ENCODE measurements at places on chromosomes 3 and 15.

DNA sequence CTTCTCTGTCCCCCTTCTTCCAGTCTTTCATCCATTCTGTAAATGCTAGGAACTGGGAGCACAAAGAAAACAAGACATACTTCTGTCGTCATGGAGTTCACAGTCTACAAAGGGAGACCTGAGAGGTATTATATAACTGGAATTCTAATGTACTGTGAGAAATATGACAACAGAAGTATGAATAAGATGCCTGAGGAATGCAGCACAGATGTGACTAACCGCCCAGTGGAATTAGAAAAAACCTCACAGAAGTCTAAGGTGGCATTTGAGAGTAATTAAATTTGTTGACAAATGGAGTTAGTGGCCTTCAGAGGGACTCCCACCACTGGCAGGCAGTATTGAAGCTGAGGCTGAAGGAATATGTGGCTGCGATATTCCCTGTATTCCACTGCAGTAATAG, 168.5 kb upstream of the FAM3D start:
- DNase-seq, result no peak

GRCh38 chr3:85074003-85074402, 115.2 kb downstream of the CADM2 start:
- DNase-seq, result no peak

GRCh38 chr3:26621906-26622620, 509 bp upstream of the LRRC3B start:
- DNase-seq, result no peak

GRCh38 chr3:185659942-185660921, 74.1 kb downstream of the SENP2 start:
- peak; percentile 73 for DNase-seq

GRCh38 chr15:56844892-56845291, 73.6 kb upstream of the TCF12 start:
- DNase-seq, result no peak

DNA sequence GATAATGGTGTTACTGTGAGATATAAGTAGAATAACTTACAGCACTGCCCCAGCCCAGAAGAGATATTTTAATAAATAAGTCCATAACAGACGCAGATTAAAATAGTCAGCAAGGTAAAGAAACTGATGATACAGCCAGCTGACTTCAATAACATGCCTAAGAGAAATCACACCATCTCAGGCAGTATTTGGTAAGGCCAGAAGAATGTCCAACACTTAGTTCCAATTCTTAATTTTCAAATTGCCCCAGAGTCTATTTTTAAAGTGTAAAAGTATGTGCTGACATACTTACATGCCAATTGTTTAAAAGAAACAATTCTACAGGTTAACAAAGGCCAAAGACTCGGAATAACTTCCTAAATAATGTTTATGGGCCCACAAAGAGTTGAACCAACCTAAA, 1.6 kb downstream of the GNB4 start:
- DNase-seq, result no peak

- DNase-seq, result no peak
Observed at GRCh38 chr3:55190331-55190730, 262.5 kb upstream of the LRTM1 start.

DNA sequence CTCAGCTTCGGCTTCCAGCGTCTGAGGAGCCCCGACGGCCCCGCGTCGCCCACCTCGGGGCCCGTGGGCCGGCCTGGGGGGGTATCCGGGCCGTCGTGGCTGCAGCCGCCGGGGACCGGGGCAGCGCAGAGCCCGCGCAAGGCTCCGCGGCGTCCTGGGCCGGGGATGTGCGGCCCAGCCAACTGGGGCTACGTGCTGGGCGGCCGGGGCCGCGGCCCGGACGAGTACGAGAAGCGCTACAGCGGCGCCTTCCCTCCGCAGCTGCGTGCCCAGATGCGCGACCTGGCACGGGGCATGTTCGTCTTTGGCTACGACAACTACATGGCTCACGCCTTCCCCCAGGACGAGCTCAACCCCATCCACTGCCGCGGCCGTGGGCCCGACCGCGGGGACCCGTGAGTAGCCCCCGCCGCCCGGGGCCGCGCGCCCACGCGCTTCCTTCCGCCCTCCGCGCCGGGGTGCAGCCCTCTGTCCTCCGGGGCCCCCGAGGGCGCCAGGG, 462 bp downstream of the EDEM1 start:
- DNase-seq, result peak; percentile 52

DNA sequence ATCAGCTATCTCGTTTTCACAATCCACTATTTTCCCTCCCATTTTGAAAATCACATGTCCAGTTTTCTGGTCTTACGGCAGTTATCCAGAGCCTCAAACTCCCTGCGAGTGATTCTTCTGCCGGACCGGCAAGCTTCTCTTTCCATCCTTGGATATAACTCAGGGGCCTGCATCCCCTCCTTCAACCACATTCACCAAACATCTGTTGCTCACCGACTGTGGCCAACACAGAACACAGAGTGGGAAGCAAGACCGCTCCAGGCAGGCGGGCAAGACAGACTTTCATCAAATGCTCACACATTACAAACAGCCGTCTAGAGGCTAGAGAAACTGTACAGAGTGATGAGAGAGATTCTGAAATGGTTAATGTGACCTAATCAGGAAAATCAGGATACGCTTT, 7.6 kb upstream of the SLC12A8 start:
- no peak for DNase-seq

DNA sequence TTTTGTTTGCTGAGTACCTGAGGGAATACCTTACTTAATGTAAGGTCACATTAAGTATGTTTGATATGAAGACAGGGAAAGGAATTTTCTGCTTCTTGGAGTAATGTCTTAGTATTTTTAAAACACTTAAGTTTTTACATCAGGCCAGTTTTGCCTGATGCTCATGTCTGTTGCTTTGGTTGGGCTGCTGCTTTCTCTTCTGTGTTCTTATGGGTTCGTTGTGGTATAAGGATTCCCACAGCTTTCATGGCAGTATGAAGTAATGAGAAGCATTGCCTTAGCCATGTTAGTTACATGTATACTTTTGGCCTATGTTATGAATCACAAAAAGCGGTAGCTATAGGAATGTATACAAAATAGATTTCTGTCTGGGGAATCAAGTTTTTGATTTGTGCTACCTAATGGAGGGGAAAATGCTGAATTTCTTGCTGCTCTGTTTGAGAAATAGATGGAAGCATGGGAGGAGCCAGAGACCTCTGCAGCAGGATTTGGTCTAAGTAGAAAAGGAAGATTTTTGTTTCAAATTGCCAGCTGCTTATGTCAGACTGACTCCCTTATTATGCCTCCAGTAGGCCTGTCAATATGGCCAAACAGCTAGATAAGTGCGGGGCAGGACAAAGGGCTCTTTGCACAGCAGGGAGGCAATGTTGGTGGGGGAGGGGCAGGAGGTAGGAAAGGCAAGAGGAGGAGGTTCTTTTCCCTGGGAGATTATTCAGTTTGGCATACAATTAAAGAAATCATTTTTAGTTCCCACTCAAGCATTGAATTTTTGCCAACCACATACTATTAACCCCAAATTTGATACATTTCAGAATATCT, 5.2 kb downstream of the SETD5 start:
- DNase-seq, result no peak

DNA sequence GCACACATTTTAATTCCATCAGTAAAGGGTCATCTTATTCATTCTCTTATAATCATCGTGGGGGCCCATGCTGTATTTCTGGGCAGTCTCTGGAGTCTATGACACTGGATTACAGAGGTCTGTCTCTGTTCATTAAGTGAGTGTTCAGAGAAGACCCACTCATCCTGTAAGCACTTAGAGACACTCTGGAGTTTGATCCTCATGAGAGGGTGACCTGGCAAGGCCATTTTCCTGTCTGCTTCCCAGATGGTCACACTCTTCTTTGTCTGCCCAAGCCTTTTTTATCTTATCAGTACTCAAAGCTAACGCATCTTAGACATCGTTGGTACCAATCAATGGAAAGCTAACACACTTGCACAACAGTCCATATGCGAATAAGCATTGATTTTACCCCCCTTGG, 333.1 kb downstream of the RORA start:
- no peak for DNase-seq

DNA sequence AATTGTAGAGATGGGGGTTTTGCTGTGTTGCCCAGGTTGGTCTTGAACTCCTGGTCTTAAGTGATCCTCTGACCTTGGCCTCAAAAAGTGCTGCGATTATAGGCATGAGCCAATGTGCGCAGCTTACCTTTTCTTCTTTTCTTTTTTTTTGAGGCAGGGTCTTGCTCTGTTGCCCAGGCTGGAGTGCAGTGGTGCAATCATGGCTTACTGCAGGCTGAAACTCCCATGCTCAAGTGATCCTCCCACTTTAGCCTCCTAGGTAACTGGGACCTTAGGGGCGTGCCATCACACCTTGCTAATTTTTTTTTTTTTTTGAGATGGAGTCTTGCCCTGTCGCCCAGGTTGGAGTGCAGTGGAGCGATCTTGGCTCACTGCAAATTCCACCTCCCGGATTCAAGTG, 13.0 kb downstream of the RBM6 start:
- no peak for DNase-seq

DNA sequence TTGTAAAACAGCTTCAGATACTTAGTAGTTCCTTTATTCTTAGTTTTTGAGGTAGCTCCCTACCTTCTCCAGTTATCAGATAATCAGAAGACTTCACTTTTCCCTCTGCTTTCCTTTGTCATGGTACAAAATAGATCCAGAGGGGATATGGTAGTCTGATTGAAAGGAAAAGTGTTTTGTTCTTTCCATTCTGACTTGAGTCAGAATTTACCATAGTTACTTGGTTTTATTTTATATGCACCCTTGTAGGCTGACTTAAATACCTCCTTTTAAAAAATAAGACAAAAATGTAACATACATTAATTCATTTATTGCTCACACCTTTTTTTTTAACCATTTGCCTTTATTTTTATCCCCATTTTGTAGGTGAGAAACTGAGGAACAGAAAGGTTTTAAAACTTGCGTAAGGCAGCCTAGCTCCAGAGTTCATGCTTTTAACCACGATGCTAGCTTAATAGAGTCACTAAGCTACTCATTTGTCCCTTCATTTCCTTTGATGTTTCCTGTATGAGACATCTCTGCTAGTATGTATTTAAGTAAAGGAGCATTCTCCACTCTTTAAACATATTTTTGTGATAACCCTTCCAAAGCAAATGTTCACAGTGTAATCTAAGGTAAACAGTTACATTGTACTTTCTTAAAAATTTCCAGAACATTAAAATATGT, 187.5 kb downstream of the KLHL25 start:
- DNase-seq, result no peak

DNA sequence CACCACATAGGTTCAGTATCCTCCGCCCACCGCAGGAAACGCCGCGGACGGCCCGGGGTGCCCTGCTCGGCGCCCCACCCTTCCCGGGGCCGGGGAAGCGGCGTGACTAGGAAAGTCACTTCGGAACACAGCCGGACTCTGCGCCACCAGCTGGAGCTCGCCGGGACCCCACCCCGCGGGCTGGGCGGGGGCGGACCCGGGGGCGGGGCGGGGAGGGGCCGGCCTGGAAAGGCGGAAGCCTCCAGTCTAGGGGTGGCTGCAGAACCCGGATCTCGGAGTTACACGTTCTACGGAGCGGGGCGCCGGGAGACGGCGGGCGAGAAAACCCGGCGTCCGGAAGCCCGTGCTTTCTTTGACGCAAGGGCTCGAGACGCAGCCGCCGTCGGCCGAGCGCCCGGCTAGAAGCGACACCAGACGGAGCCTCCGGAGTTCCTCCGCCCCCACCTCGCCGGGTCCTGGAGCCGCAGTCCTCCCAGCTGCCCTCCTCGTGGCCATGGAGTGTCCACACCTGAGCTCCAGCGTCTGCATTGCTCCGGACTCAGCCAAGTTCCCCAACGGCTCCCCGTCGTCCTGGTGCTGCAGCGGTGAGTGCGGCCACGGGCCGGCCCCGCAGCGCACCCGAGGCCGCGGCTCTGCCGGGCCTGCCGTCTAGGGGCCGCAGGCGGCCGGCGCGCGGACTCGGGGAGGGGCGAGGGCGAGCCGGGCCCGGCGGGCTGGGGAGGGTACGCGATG, at the start of gene USP3:
USP3 (plus strand) TSS at position 347 of the 732 bp plus-strand sequence; CDS start at position 494, 147 bp downstream.
- peak; percentile 94 for DNase-seq

DNA sequence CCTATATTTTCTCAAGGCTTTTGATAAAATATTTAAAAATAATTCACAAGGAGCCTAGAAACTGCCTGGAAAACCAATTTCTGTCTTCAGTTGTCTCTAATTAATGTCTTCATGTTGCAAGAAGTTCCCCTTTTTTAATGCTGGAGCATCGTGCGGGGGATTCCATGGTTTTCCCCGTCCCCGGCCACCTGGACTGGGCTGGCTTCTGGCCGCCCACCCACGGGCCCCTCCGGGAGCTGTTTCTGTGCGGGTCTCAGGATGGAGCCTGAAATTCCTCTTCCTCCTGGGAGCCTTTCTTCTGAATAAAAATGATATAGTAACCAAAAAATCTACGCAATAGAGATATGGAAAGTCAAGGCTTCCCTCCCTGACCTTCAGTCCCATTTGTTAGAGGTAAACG, 8.1 kb upstream of the LRRK1 start:
- DNase-seq, result no peak

- no peak for DNase-seq
Observed at GRCh38 chr3:116433552-116433951, 11.7 kb downstream of the LSAMP start.

GRCh38 chr3:116563351-116563750, 118.1 kb upstream of the LSAMP start:
- no peak for DNase-seq

GRCh38 chr15:92848852-92849598, 51.1 kb upstream of the CHD2 start:
- no peak for DNase-seq

DNA sequence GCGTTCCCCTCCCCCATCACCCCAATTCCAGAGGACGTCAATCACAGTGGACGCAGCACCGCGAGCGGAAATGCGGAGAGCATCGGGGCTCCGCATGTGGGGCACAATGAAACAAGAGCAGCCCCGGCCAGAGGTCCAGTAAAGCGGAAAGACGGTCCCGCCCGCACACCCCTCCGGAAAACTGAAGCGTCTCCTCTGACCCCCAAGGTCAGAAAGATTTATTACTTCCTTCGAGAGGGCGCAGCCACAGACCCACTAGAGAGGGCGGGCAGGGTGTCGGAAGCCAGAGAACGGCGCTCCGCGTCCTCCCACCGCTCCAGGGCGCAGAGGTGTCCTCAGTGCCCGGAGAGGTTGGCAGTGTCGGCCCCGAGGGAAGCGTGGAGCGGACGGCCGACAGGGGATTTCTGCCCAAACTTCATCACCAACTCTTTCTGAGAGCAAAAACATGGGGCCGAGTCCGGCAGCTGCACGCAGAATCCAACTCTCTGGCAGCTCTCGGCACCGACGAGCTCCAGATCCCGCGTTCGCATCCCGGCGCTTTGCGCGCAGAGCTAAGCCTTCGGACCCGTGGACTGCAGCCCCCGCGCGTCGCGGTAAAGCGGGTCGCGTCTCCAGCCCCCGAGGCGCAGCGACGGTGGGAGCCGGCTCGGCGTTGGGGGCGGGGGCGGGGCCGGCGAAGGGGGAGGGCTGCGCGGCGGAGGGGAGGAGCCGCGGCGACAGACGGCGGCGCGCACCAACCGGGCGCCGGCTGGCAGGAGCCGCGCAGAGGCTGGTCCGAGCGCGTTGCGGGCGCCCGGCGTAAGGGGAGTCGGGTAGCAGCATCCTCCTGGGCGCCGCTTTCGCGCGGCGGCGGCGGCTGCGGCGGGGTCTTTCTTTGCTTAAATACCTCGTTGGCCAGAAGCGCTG, at the start of gene CHST2:
CHST2 (plus strand) TSS at position 763 of the 906 bp plus-strand sequence. CDS start 1,046 bp downstream, outside the sequence.
- DNase-seq, result peak; percentile 79

- DNase-seq, result no peak
Observed at GRCh38 chr15:58486062-58486461, 54.3 kb downstream of the LIPC start.

- no peak for DNase-seq
Observed at GRCh38 chr3:113697500-113698090, 1.2 kb upstream of the USF3 start.
